NCI-H2029 treated with DMSO at 0.1 percent for 48 hours (cell line): ENCODE measurements at places on chromosomes 12 and 14.

DNA sequence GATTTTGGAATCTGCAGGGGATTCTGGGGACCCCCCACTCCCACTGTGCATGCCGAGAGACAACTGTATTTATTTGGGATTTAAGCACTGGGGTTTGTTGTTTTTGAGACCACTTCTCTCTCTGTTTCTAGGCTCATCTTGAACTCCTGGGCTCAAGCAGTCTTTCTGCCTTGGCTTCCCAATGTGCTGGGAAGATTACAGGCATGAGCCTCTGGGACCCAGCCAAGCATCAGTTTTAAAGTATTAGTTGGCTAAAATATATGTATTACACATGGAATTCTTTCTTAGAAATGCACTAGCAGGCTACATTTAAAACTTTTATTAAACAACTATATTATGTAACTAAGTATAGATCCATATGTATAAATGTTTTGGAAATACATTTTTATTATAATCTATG, 78.3 kb downstream of the AEBP2 start:
- no peak for DNase-seq

GRCh38 chr12:110466791-110467190, 1.3 kb downstream of the GPN3 start:
- DNase-seq, result no peak

DNA sequence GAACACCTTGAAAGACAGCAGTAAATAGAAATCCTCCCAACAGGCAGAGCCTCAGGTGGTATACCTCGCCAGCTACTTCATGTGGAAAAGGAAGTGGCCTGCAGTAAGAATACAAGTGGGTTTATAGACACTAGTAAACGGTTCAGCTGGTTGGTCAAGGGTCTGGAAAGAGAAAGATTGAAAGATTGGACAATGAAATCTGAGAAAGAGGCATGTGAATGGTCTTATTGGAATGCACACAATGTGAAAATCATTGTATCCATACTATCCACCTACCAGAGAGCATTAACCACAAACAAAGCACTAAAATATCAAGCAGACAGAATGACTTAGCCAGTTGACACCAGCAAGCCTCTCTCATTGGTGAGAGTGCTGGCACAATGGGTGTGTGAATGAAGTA, 98.2 kb downstream of the SSPN start:
- DNase-seq, result no peak

DNA sequence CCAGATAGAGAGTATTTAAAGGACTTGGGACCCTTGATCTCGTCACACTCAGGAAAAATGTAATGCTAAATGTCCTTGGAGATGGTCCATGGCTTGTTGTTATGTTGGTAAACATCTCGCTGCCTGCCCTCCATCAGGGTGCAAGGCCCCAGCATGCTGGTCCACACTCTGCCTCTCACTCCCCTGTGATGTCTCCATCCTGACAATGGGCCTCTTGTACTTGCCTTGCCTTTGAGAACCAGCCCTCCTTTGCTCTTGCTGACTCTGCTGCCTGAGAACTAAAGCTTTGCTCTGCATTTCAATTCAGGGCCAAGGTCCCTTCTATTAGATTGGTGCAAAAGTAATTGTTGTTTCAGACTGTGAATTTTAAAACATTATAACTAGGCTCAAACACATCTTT, 131.0 kb upstream of the LMNTD1 start:
- DNase-seq, result no peak

- no peak for DNase-seq
Observed at GRCh38 chr14:30053103-30053502, 125.5 kb upstream of the PRKD1 start.

DNA sequence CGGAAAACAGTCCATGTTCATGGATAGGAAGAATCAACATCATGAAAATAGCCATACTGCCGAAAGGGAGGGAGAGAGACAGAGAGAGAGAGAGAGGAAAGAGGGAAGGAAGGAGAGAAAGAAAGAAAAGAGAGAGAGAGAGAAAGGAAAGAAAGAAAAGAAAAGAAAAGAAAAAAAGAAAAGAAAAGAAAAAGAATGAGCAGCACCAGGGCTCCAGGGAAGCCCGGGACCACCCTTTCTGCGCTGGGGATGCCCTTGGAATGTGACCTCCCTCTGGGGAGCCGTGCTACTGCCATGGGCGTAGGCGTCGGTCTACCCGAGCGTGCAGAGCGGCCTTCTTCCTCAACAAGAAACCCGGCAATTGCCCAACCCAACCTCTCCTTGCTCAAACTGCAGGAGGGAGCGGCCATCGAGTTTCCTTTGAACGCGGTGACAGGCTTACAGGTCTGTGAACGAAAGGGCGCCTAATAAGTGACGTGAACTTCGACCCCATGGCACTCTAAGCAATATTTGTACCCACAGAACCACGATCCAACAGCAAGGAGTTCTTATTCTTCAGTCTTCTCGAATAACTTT, 16.9 kb downstream of the OR6S1 start:
- DNase-seq, result no peak

DNA sequence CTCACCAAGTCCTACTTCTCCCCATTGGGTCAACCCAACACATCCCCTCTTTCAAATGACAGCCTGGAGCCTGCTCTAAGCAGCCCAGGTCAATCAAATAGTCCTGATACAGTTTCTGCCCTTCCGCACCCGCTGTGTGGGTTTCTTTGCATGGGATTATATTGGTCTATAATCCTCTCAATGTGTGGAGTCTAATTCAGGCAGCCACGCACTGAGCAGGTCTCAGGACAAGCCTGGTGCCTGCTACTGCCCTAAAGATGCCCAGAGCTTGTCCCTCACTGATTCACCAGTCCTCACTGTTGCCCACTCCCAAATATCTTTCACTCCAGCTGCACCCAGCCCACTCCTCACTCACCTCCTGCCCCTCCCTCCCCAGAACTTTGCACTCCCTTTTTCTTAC, 16.4 kb downstream of the ACTN1 start:
- DNase-seq, result no peak

DNA sequence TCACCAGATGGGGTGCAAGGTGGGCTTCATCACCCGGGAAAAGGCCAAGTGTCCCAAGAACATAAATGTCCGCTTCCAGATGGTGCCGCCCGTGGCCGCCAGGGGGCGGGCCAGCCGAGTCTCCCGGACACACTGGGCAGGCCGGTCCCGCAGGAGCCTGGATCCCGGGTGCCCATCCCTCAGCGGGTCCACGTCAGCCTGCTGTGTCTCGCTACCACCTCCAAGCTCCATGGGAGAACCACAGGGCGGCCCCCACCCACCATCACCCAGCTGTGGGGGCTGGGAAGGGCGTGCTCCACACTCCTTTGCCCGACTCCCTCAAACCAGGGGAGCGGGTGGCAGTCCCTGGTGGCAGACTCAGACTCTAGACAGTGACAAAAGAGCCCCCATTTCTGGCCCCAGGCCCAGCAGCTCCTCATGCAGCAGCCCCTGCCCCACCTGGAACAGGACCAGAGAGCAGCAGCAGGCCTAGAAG, 22.0 kb upstream of the NUDT14 start:
- no peak for DNase-seq

GRCh38 chr14:89435492-89435891, 18.5 kb upstream of the FOXN3 start:
- DNase-seq, result no peak

- no peak for DNase-seq
Observed at GRCh38 chr12:100651694-100652093, 78.2 kb downstream of the GAS2L3 start.

DNA sequence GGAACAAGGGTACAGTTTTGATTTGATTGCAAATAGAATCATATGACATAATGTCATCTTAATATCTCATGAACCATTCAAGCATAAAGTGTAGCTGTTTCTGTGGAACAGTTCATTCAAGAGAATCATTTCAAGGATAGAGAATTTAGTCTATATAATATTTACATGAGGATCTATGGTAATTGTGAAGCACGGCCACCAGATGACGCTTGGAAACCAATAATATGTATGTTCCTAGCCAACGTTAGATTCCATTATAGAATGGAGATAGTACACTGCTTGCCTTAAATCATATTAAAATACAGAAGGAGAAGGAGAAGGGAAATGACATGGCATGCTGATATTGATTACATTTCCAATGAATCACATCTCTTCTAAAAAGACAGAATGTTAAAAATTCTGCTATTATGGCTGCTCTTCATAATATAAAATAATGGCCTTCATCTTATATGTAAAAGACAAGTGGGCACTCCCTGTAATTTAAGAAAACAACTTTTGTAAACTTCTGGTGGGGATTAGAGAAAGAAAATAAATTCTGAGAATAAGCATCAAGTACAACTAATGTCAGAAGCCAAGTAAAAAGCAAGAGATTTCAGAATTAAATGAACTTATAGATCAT, 351.0 kb downstream of the NAV3 start:
- DNase-seq, result peak; percentile 32

- no peak for DNase-seq
Observed at GRCh38 chr14:33668066-33668465, 282.8 kb downstream of the EGLN3 start.

DNA sequence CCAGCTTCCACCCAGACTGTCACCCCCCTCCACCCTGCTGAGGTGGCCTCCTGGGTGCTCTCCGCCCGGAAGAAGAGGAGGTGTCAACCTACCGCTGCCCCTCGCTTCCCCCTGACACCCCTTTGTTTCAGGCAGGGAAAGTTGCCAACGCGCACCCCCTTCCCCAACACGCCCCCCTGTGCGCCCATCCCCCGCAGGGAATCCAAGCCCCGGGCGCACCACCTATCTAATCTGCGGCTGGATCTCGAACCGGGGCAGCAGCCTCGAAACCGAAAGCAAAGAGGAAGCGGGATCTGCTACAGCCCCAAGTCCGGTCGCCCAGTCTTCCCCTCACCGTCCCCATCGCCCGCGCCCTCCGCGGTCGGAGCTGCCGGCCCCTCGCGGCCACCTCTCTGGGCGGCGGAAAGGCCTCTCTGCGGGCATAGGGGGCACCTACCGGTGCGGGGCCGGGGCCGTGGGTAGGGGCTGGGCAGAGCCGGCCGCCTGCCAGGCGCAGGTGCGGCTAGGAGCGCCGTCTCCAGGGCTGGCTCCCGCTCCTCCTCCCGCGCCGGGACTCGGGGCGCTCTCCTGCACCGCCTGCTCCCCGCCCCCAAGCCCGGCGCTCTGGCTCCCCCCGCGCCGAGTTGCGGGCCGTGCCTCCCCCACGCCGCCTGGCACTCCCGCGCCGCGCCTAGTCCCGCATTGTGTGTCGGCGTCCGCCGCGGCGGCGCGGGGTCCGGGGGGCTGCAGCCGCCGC, 18.3 kb upstream of the PLEKHH1 start:
- no peak for DNase-seq

DNA sequence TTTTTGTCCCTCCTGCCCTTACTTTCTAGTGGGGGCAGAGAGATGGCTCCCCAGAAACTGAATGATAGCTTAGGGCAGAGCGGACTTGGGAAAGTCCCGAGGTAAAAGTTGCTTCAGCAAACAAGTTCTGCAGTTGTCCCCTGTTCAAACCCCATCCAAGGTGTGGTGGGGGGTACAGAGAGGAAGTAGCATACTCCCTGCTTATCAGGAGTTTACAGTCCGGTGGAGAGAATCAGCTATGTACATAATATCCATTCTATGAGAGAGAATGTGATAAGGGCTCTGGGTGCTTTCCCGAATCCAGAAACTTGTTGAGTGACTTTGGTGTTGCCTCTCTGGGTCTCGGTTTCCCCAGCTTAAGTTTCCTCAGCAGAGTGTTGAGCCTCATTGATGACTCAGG, 40.4 kb upstream of the VRK1 start:
- no peak for DNase-seq

DNA sequence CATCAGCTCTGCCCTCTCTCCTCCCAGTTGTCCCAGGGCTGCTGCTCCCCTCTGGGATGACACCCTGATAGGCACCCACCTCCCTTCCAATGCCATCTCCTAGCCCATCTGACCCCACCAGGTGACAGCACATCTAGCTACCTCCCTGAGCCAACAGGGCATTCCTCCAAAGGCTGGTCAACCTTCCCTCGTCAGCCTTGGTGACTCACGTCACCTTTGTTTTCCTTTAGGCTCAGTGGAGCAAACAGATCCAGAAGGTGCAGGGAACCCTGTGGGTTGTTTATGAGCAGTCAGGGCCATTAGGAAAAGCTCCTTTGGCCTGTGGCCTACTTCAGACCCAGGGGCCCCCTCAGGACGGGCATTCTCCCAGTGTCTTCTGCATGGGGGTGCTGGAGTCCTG, 32.4 kb downstream of the PIGH start:
- no peak for DNase-seq

DNA sequence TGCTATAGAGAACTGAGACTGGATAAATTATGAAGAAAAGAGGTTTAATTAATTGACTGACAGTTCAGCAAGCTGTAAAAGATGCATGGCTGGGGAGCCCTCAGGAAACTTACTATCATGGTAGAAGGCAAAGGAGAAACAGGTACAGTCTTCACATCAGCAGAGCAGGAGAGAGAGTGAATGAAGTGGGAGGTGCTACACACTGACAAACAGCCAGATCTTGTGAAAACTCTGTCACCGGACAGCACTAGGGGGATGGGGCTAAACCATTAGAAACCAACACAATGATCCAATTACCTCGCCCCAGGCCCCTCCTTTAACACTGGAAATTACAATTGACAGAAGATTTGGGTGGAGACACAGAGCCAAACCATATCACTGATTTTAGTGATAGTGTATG, 682.4 kb downstream of the SLC16A7 start:
- DNase-seq, result no peak

DNA sequence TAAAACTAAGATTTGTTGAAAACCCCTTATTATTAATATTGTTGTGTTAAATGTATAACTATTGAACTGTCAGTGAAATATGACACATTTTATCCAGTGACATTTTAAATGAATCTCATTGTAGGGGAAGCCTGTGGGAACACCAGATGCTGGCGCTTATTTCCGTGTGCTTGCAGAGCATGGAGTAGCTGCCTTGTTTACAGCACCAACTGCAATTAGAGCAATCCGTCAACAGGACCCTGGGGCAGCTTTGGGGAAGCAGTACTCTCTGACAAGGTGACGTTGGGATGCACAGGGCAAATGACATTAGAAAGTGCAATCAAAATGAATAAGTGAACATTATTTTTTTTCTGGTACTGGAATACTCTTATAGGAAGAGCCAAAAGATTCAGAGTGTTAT, 96.8 kb downstream of the ACSS3 start:
- no peak for DNase-seq

DNA sequence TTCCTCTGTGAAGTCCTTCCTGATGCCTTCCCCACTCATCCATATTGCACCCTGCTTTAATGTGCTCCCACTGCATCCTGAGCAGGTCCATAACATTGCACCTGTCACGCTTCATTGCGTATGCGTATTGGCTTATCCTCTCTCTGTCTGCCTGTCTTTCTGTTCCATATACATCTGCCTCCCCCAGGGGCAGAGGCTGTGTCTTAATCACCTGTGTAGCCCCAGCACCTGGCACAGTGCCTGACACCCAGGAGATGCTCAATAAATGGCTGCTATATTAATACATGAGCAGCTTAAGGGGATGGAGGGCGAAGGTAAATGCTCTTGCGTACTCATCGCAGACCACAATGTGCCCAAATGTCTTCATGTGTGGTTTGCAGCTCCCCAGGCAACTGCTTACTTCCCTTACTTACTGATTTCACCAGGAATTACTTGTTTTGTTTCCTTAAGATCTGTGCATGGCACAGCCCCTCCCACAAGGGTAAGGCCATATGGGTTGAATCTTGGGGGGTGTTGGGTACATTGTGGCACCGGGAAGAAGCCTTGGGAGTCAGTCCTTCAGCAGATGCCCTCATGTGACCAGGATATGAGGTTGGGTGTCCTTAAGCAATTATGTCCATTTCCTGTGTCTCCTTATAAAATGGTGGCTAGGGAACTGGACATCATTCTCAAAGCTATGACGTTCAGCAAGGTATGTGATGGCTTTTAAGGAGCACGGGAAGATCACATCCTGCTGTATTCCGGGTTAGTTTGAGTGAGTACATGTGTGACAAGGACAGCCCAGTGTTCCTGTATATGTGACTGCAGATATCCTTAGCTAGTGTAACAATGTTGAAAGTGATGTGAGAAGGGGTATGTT, 848 bp upstream of the CPNE6 start:
- DNase-seq, result no peak

GRCh38 chr14:23359167-23359626, 5.8 kb downstream of the EFS start:
- DNase-seq, result no peak
